ENCODE measurements at places on chromosomes 13 and 19. TPM values are rescaled to one million over a fixed set of nuclear protein-coding genes. Genes with fewer than 3 reads are reported as not detected.

Gene KIR3DL2
- total RNA-seq: not detected

Gene TNFSF9
- not detected for total RNA-seq

Gene GPC6
- 0.51 TPM for total RNA-seq

Gene DAND5
- 0.12 TPM for total RNA-seq

Gene ZNF600
- total RNA-seq: 10.3 TPM

Gene LCP1
- 38.3 TPM for total RNA-seq

Gene ACP5
- total RNA-seq: 21.8 TPM

Gene ZNF320
- total RNA-seq: 2.8 TPM

Gene SUGP2
- 38.3 TPM for total RNA-seq

Gene UPF3A
- total RNA-seq: 24.3 TPM

Gene CYP4F8
- total RNA-seq: not detected

Gene OVOL3
- not detected for total RNA-seq

Measured in pancreas (tissue), 10 donors.